ENCODE measurements at places on chromosomes 2 and 18.

- DNase-seq = peak; percentile 41
Observed at GRCh38 chr2:30230497-30231211, 680 bp upstream of the LBH start.

- DNase-seq = peak; percentile 15
Observed at GRCh38 chr2:241893265-241893664, 23.7 kb downstream of the RTP5 start.

DNA sequence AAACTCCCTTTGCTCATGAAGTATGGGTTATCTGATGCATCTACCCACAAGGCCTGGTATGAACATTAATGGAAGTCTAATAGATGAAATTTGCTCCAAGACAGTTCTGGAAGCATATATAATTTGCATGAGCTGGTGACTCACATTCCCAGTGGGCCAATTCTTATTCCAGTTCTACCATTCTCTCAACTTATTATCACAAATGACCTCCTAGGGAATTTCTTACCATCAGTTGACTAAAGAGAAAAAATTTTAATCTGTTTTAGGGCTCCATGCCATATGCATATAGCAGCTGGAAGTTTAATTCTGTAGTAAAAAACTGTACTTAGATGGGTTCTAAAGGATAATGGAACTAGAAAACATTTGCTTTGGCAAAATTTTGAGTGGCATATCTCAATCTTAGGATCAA lies 165.2 kb upstream of the COL3A1 start:
- DNase-seq = no peak

- DNase-seq = no peak
Observed at GRCh38 chr2:228613133-228613850, 431.8 kb upstream of the SPHKAP start.

DNA sequence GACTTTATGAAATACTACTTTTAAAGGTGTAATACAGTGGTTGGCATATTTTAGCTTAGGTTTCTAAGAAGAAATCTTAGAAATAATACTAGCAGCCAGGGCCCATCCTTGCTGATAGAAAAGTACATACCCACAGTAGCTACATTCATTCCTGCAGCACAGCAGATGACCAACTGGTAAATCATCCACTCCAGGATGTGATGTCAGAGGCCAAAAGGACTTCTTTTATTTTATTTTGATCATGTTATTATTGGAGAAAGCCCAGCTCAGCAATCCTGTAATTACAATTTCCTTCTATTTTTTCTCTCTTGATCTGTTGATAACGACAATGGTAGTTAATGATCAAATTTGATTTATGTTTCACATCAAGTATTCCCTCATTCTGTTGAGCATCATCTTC lies 18.0 kb upstream of the TTN start:
- no peak for DNase-seq

DNA sequence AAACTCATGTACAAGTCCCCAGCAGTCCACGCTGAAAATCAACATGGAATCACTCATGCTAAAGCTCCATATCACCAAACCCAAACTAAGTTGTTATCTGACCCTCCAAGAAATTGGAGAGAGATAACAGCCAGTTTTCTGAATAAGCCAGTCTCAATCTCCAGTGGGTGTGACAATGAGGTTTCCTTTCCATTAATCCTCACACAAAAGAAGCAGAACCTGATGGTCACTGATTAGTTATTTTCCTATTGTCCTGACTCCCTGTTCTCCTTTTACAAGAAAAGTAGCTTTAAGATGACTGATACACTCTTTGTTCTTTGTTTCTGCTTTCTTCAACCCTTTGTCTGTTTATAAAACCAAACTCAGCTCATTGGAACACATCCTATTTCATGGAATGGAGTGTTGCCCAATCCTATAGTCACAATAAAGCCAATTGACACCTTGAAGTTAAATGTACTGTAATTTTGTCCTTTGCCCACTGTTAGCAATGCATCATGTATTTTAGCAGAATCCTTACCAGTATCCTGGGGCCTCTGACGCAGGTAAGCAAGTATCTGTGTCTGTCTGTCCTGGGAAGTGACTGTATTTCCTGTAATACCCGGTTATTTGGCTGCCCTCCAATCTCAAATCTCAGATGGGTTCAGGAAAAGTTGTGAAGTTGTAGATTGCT lies 30.6 kb upstream of the SH3RF3 start:
- no peak for DNase-seq

DNA sequence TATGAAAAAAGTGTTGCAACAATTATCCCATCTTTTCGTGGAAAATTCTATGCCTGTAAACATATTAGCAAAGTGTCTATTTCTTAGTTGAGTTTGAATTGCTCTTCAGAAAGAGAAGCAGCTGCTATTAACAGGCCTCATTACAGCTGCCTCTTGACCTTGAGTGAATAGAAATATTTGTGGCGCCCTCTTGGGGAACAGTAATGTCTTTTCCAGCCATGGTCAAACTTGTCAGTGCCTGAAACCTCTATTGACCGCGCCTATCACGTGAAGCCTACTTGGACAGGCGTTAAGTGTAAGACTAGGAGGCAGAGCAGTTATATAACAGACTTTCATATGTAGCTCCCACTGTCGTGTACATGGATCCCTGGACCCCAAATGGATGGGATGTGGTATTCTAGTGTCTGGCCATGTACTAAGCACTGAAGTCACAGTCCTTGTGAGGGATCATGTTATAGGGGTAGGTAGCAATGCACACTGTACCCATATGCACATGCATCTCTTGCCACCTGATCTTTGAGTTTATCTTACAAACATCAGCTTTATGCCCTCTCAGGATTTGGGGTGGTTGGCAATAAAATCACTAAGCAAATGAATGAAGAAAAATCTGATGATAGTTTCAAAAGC lies 245.0 kb downstream of the PTGR3 start:
- no peak for DNase-seq

GRCh38 chr2:82498777-82499443 lies 1960.2 kb downstream of the SUCLG1 start:
- no peak for DNase-seq

DNA sequence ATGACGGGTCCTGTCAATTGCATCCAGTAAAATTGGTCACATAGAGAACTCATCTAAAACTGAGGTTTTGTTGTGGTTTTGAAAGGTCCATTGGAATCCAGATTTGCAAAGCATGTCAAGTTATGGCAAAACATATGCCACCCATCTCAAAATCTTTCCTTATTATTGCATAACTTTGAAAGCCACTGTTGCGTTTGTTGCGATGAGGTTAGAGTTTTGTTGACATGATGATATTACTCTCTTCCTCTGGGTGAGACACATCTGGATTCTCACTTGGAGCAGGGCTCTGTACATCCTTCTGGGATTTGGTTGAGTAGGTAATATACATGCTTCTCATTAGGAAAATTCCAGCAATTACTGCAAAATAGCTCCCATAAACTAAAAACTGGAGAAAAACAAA lies 20.6 kb downstream of the SCYGR5 start:
- DNase-seq = no peak

GRCh38 chr2:231015478-231015877 lies 19.6 kb downstream of the SPATA3 start:
- no peak for DNase-seq

DNA sequence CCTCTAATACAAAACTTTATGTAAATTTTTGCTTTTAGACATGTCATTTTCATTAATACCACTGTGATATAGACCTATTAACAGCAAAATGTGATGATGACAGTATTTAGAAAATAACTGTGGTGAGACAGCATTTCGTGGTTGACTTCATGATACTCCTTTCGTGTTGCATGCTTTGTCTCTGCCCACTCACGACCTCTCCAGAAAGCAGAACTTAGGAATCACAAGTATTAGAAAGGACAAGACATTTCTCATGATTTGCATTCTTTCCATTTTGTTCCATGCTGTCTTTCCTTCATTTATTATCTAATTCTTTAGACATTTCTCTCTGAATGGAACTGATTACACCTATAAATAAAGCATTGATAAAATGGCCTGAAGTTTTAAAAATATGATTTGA lies 85.2 kb upstream of the POU3F3 start:
- no peak for DNase-seq

GRCh38 chr18:73752546-73752945 lies 395.1 kb downstream of the FBXO15 start:
- no peak for DNase-seq

DNA sequence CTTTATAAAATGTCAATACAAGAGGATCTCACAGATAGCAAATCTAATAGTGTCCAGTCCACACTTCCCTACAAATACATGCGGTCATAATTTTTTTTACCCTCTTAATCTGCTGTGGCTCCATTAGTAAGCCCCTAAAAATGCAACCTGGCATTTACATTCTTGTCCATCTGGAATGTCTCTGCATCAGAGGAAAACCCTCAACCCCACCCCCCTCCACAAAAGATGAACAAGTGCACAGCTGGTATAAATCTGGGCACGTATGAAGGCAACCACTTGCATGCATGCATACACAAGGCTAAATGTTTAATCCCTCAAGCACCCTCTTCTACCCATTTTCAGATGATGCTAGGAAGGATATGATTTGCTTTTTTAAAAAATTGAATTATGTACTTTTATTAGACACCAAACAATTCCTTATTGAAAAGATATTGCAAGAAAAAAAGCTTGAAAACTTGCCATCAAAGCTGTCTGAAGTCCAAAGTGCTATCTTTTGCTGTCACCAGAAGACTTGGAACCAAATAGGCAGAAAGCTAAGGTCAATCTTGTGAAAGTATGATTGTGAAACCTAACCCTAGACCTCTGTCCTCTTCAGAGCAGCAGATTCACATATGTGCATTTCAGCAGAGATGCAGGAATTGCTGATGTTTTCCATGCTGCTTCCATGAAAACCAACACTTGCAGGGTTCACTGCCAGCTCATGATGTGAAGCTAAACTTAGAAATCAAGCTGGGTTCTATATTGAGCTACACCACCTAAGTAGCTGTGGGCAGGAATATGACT lies 39.0 kb downstream of the IRS1 start:
- no peak for DNase-seq

GRCh38 chr2:148058641-148059040 lies 37.8 kb downstream of the MBD5 start:
- DNase-seq = no peak

- DNase-seq = no peak
Observed at GRCh38 chr2:165582863-165583506, 113.5 kb downstream of the CSRNP3 start.

DNA sequence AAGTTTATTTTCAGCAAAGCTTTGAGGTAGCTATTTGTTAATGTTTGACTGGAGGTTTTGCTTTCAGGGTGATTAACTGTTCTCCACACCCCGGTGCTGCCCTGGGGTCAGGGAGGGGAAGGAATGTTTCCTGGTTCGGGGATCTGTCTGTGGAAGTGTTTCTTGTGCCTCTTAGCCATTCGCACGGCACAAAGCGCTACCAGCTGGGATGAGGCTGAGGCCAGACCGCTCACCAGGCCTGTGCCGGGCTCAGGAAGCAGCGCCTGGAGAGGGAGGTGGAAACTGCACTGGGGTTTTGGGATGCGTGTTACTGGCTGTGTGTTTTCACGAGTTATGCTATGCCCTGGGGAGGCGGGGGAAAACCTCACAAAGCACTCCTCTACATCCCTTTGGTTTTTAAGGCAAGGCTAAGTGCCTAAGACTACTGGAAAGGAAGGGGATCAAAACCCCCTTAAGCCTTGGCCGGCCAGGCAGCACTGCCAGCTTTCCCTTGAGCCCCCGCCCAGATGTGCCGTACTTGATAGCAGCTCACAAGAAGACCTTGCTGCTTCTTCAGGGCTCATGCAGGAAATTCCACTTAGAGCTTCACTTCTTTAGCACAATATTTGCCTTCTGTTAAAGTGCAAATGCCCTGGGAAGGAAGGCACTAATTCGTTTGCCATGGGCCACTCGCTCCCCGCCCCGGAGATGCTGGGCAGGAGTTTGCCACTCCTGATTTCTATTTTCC lies 65.7 kb upstream of the CNGA3 start:
- no peak for DNase-seq

DNA sequence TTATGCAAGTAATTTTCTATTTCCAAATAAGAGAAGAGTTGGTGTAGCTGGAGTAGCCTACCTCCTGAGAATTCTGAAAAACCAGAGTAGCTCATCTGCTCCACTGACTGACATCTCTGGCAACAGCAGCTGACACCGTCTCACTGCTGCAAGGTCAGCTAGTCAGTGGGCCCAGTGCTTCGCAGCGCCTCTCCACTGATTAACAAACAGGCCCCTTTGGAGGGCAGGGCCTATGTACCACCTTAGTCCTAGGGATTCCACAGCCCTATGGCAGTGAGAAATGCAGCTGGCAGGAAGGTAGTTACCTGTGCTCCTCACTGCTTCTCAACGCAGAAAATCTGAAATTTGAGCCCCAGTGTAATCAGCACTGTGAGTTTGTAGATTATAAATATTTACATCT lies 97.5 kb downstream of the DLGAP1 start:
- DNase-seq = no peak

DNA sequence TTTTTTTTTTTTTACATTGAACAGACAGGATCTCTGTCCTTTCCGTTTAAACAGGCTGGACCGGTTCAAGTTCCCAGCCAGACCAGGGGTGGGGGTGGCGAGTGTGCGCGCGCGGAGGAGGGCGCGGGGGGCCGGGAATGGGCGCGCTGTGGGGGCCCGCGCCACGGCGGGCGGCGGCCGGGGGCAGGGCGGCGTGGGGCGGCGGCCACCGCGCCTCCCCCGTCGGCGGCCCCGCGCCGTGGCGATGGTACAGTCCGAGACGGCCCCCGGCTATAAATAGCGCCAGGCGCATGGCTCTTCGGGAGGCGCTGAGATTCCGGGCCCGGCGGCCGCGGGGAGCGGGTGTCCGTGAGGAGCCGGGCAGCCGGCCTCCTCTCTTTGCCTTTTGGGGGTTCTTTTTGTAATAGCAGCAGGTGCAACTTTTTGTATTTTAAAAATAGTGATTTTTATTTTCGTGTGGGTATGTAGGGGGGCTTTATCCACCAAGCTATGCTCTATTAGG lies 430 bp upstream of the CELF4 start:
- no peak for DNase-seq

- no peak for DNase-seq
Observed at GRCh38 chr2:112723995-112724394, 3.2 kb downstream of the NT5DC4 start.

GRCh38 chr2:46073540-46074046 lies 223.6 kb upstream of the EPAS1 start:
- DNase-seq = no peak
